Substantia nigra (tissue), 51 donors: ENCODE measurements at places on chromosomes 7 and 10.

GRCh38 chr7:50069613-50070012, 23.4 kb downstream of the ZPBP start:
- no peak for DNase-seq

GRCh38 chr10:25815236-25815635, 118.8 kb upstream of the MYO3A start:
- DNase-seq: no peak

DNA sequence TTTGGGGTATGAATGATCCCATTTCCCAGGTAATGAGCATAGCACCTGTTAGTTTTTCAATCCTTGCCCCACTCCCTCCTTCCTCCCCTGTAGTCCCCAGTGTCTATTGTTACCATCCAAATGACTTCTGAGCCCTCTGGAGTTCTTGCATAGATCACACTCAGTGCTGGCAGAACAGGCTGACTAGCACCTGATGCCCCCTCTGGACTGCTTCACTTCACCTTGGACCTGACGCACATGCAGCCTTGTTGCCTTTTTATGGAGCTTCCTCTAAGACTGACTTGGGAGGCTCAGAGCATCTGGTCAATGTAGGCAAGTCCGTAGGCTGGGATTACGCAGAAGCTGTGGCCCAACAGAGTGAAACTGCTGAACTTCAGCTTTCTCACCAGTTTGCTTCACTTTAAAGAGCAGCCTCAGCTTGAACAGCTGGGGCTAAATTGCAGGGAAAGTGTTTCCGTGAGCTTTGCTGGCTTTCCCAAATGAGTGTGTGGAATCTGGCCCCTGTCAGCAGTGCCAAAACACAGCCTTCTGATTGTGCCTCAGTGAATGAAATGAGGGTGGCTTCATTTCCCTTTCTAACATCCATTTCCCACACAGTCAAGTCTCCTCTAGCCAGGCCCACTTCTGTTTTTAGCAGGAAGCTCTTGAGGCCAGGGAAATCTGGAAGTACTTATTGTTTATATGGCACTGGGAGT, 48.5 kb downstream of the NXPH1 start:
- DNase-seq: no peak

DNA sequence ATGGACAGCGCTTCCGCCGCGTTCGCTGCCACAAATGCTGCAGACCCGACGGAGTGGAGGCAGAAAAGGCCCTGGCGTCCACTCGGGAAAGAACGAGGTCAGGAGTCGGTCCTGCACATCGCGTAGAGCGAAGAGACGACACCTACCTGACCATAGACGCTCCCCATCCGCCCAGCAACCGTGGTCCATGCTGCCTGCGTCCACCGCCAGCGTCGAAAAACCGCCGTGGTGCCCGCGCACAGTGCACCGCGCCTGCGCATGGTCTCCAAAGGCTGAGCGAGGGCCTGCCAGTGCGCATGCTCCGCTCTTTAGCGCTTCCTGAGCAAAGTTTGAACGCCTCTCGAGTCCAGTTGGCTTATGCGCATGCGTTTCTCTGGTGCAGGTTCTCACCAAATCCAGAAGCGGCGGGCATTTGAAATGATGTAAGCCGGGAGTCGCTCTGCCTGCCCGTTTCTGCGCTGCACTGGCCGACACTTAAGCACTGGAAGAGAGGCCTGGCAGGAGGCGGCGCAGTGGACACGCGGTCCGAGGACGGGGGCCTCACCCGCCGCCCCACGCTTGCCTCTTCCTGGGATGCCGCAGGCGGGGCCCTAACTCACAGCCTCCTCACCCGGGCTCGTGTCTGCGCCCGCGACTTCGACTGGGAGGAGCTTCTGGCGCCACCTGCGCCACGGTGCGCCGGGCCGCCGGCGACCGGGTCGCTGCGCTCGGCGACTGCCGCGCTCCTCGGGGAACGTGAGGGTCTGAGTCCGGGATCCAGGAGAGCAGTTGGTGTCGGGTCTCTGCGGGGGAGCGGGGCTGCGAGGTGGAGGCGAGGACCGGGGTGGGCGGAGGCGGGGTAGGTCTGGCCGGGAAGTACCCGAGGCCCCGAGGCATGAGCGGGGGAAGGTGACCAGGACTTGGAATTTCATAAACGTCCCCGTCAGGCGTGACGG, at the start of gene FAM24B:
FAM24B (minus strand) TSS at position 243 of the 935 bp plus-strand sequence. CDS start 29,066 bp downstream, outside the sequence.
- peak; percentile 84 for DNase-seq

GRCh38 chr7:44289341-44290251, 35.8 kb downstream of the CAMK2B start:
- no peak for DNase-seq

GRCh38 chr10:11557513-11557912, 53.9 kb downstream of the USP6NL start:
- DNase-seq: no peak

GRCh38 chr7:121262221-121262620, 66.6 kb upstream of the WNT16 start:
- DNase-seq: no peak

DNA sequence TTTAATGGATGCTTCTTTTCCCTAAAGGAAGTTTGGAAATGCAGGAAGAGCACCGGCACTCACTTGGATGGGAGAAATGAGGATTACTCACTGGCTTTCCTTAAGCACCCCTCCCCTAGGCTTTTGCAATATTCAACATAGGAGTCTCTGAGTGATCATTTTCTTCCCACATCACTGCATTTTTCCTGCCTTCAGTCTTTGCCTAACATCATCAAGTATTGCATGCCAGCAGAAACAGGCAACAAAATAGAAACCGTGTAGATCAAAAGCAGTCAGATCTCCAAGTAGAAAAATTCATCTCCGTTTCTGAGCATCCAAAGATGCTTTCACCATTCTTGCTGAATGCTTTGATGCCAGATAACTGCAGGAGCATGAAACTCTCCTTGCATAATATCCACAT, 119.9 kb downstream of the ADCYAP1R1 start:
- no peak for DNase-seq

GRCh38 chr10:109946680-109947079, 23.4 kb upstream of the XPNPEP1 start:
- DNase-seq: no peak

- no peak for DNase-seq
Measured at GRCh38 chr10:4807761-4808507, 18.1 kb upstream of the AKR1E2 start.

- no peak for DNase-seq
Measured at GRCh38 chr10:102452672-102453340, 1.5 kb upstream of the C10orf95 start.

- no peak for DNase-seq
Measured at GRCh38 chr10:35875016-35875676, 233.1 kb upstream of the FZD8 start.

GRCh38 chr7:23486002-23486773, 15.9 kb upstream of the IGF2BP3 start:
- no peak for DNase-seq

DNA sequence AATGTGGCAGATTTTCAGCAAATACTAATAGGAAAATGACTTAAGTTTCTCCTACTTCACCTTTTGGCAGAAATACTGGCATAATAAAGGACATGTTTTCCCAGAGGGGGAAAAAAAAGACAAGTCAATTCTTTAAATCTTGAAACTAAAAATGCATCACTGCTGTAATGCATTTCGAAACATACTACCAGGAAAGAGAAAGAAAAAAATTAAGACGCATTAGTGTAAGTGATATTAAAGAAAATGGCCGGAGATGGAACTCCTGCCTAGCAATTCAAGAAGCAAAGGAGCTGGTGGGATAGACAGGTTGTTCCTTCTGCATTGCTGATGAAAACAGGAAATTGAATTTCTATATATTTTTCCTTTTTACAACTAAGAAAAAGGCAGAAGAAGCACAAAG, 3.2 kb downstream of the ACTR1A start:
- no peak for DNase-seq

DNA sequence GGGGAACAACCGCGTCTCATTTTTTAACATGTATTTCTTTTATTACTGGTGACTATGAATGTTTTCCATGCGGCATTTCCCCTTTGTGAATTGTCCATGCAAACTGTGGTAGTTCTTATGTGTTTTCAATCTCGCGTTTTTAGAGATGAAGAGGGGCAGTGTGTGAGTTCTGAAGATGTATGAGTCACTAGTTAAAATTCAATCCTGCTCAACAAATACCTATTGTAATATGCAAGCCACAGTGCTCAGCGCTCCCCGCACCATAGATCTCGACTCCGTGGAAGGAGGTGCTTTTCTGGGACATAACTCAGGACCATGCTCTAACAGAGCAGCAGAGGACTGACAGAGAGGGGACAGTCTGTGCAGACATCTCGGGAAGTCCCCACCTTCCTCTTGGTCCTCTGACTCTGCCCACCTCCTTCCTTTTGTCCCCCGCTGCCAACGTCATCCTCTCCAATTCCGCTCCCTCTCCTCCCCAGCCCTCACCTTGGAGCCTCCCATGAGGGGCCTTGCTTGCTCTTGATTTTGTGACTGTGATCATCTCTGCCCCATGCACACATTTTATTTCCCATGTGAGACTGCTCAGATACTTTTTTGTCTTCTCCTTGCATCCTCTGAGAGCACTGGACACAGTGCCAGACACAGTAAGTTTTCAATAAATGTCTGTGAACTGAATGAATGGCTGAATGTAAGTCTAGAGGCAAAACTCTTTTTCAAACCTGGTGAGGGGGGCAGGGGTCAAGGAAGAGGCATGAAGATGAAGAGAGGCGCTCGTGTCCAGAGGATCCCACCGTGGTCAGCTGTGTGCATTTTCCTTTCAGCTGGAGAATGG, 42.7 kb upstream of the PLEKHA1 start:
- DNase-seq: peak; percentile 26

DNA sequence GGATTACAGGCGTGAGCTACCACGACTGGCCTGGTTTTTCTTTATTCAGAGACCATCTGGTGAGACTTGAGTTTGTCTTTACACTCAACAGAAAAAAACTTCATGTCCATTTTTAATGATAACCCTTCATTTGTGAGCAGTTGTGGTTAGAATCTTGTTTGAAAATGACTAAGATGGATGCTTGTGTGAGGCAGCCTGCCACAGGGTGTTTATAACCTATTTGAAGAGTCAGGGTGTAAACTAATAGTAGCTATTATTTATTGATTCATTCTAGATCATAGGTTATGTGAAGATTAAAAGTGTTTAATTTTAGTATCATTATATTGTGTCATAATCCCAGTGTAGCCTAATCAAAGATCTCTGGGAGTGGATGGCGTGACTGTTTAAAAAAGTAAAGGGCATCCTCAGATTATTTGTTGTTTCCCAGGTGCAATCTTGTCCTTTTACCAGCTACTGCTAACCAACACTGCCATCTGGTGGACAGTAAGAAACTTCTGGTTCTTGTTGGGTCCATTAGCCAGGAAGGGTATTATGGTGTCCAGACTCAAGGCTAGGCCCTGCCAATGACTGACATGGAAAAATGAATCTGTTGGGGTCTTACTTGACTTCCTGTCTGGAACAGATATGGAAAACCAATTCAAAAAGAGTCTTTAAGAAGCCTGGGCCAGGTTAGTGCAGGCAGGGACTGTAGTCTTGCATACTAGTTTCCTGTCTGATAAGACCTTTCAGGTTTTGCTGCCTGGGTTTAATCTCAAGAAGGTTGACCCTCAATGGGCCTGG, 24.9 kb downstream of the NRBF2 start:
- no peak for DNase-seq

DNA sequence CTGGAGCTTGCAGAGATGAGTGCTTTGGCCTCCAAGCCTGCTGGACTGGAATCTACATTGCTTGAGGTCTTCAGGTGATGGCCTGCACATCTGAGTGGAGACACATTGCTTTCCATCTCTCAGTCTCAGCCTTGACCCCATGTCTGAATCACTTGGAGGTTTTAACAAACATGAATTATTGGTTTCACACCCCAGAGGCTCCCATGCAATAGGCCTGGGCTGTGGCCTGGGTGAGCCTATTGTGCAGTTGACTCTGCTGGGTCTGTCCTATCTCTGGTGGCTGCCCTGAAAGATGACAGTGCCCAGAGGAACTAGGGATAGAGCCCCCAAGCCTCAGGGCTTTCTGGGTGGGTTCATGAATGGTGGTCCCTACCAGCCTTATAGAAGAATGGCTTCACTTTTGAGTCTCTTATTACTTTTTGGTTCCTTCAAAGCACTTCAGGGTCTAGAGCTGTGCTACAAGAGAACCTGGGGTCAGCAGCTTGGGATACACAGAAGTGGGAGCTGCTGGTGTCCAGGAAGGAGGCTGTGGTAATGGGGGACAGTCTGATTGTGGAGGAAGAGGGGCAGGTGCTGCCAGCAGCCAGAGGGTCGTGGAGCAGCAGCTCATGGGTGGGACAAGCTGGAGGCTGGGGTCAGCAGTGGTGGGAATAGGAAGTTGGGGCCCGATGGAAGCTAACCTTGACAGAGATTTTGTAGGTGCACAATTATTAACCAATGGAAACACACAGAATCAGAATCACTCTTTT, 5.5 kb downstream of the RAMP3 start:
- no peak for DNase-seq

GRCh38 chr10:59962756-59963155, 56.4 kb upstream of the CCDC6 start:
- no peak for DNase-seq

DNA sequence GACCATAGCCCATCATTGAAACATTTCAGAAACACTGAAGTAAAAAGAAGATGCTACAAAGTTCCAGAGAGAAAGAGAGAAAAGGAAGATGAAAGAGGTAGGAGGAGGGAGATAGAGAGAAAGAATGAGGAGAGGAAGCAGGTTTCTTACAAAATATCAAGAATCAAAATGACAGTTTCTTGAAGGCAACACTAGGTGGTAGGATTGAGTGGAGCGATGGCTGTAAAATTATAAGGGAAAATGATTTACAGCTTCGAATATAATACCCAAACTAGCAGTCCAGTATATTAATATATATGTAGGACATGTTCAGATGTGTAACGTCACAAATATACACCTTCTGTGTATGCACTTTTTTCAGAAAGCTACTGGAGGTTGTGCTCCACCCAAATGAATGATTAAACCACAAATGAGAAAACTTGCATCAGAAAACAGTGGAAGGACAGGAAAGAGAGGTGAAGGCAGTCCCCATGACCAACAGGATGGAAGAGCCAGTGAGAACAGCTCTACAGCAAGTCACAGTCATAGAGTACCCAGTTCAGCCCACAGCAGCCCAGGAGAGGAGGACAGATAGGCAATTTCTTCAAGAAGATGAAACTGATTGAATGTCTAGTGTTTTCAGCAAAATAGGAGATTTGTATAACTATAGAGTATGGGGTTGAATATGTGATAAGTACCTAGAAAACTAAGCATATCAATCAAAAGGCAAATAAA, 151.5 kb upstream of the TARP start:
- DNase-seq: no peak

DNA sequence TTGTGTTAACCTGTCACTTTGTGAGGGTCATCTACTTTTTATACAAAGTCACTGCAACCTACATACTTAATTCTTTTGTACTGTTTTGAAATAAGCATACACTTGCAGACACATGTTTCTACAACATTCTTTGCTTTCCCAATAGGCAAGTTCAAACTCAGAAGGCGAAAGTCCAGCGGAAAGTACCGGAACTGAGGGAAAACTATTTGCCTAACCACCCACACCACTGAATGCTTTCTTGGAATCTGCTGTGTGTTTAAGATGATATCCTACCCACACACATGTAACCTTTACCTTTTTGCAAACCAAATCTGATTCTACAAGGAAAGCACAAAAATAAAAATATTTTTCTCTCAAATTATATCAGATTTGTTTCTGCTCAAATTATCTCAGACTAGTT, 139.4 kb upstream of the AGR3 start:
- no peak for DNase-seq

- DNase-seq: no peak
Measured at GRCh38 chr10:62538606-62539005, 164.4 kb downstream of the ZNF365 start.
